ENCODE measurements at places on chromosomes 2 and 18. TPM values are rescaled to one million over a fixed set of nuclear protein-coding genes. Genes with fewer than 3 reads are reported as not detected.
A peak's percentile ranks its signal among the peaks of the same experiment; 100 is the strongest.

GRCh38 chr18:79259218-79259617 lies 136.5 kb upstream of the NFATC1 start:
- DNase-seq = no peak

ITGB6 gene
- not detected for polyA plus RNA-seq

- peak; percentile 8 for DNase-seq
Measured at GRCh38 chr18:61635901-61636528, 256.8 kb downstream of the RNF152 start.

NT5DC4 gene
- polyA plus RNA-seq = not detected

TSPYL6 gene
- polyA plus RNA-seq = not detected

GRCh38 chr18:22847392-22847791 lies 85.7 kb upstream of the RBBP8 start:
- no peak for DNase-seq

STARD6 gene
- polyA plus RNA-seq = not detected

NOL4 gene
- not detected for polyA plus RNA-seq

DNA sequence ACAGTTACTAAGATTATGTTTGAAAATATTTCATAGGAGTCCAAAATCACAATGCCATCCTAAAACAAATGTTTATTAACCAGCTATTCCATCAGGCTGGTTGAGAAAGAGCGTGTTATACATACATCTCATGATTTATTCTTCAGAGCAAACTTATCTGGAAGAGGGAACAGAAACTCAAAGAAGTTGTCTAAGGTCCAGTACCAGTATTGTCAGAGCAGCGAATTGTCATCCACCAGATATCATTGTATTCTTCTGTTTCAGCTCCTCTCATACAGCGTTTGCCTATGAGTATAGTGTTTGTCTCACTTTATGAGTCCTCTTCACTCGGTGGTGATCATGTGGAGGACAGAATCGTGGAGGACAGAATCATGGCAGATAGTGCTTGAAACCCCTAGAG lies 238.2 kb downstream of the OSR1 start:
- no peak for DNase-seq

DNA sequence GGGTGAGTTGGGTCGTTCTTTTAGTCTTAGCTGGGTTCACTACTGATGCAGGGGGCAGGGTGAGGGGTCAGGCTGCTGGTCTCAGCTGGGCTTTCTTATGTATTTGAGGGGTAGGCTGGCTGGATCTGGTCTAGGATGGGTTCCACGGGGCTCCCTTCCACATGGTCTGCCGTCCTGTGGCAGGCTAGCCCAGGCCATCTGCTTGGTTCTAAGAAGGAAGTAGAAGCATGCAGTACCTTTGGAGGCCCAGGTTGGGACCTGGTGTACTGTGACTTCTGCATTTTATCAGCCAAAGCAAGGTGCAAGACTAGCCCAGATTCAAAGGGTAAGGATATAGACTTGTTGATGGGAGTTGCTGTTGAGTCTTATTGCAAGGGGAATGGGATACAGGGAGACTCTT lies 35.5 kb upstream of the MGAT5 start:
- no peak for DNase-seq

DNA sequence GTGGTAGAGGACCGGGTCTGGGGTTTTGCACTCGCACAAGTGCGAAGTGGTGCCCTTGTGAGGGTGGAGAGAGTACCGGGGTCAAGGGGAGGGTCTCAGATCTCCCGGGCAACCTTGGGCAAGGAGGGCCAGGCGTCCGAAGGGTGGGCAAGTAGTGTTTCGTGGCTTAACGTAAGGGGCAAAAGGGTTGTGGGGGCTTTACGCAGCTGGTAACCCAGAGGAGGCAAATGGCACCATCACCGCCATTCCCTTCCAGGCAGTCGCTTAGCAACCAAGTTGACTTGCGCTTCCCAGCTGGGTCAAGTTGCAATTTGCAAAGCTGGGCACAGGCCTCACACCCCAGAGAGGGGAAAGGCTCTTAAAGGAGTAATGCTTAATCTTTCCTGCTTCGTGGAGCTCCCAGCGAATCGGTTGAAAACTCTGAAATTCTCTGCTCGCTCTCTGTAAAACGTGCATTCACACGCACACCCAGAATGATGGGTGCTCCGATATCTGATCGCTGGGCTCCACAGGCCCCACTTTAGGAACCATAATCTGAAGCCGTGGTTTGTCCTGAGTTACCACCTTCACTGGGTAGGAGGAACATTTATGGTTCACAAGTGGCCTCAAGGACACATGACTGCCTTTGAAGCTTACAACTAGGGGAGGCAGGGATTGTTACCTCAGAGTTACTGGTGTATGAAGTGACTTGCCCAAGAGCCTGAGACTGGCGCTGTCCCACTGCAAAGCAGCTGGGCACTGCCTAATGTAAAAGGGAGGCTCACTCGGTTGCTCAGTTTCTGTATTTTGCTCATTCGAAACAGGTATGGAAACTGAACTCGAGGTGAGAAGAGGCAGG lies 127.9 kb downstream of the UXS1 start:
- DNase-seq = no peak

TMEM163 gene
- 0.45 TPM for polyA plus RNA-seq

SCYGR4 gene
- not detected for polyA plus RNA-seq

GRCh38 chr18:54228364-54228763 lies 3.9 kb upstream of the MBD2 start:
- DNase-seq = no peak

CASP10 gene
- 8.1 TPM for polyA plus RNA-seq

DNA sequence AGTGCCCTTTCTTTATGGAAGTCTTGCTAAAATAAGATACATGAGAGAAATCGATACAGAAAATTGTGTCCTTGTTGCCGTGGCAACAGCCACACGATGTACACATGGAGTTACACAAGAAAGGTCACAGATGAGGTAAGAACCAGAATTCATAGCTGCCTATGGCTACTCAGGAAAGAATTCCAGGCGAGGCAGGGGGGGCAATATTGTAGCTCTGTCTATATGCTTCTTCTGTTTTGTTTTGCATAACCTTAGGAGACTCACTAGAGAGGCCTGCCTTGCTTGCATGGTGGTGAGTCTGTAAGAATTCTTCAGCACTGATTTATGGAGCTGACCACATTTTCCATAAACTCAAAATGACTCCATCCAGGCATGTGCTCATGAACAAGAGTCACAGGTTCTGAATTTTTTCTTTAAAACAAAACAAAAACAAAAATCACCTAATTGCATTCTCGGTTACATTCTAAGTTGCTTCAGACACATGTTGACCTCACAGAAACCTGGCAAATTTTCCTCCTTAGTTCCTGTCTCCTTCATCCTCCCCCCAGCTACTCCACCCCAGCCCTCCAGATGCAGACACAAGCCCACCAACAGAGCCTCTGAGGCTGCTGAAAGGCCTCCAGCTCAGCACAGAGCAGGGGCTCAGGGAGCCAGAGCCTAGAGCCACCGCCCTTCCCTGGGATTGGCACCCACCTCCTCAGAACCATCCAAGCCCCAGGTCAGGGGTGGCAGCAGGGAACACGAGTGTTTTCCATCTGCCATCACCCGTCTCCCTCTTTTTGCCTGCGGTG lies 183.5 kb downstream of the ANTXR1 start:
- no peak for DNase-seq

DNA sequence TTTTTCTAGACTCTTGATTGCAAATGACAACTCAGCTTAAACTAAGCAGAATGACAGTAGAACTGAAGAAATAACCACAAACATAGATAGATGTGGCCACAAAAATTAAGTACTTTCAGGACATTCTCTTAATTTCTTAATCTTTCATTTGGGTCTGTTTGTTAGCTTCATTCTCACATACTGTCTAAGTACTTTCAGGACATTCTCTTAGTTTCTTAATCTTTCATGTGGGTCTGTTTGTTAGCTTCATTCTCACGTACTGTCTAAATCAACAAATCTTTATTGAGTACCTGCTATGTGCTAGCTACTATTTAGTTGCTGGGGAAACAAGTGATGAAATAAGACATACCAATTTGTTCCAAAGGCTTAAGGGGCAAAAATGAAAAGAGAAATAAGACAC lies 35.1 kb downstream of the FAM117B start:
- DNase-seq = no peak

SP5 gene
- not detected for polyA plus RNA-seq

- no peak for DNase-seq
Measured at GRCh38 chr2:217890445-217890844, 112.3 kb downstream of the TNS1 start.

DNA sequence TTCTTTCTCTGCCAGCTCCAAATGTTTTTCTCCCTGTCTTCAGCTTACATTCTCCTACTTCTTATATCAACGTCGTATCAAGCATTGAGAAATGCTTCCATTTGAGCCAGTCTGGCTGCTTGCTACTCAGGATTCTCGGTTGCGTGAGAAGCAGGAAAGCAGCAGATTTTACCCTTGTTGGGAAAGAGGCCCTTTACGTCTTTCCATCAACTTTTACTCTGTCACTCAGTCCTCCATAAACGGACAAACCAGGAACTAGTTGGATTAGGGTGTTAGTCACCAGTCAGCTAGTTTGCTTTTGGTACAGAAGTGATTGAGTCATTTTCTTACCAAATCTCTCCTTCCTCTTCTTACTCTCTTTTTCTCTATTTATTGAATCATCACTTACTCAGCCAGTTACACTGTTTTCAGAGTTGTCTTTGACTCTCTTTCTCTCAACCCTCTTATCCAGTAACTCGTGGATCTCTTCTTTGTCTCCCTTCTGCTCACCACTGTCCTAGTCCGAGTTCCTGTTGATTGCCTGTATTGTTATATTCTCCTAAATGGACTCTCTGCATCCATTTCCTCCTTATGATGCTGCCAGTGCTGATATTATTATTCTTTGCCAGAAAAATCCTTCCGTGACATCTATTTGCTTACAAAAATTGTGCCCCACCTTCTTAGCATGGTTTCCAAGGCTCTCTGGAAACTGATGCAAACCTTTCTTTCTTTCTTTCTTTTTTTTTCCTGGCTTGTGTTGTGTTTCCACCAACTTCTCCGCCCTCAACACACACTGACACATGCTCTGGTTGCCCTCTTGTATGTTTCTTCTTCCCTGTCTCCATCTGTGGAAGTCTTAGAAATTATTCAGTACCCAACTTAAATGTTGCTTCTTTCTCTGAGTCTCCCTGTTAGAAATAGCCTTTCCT lies 61.5 kb downstream of the VRK2 start:
- DNase-seq = no peak

- DNase-seq = no peak
Measured at GRCh38 chr2:202512176-202512575, 122.6 kb upstream of the FAM117B start.

DNA sequence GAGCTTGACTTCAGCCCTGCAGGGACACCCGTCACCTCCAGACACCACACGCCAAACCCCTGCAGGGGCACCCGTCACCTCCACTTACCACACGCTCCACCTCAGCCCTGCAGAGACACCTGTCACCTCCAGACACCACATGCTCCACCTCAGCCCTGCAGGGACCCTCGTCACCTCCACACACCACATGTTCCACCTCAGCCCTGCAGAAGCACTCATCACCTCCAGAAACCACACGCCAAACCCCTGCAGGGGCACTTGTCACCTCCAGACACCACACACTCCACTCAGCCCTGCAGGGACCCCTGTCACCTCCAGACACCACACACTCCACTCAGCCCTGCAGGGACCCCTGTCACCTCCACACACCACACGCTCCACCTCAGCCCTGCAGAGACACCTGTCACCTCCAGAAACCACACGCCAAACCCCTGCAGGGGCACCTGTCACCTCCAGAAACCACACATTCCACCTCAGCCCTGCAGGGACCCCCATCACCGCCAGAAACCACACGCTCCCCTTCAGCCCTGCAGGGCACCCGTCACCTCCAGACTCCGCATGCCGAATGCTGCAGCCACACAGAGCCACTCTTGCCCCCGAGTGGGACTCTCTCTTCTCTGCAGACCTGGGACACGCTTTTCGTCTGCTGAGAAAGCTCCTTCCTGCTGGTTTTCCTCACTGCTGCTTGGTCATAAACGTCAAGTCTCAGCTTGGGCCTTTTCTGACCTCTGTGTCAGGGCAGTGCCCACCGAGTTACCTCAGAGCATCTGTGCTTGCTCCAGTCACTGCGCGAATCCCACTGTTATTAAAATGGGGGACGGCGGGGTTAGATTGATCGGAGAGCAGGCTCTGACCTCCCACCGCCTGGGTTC lies 77.5 kb upstream of the SALL3 start:
- no peak for DNase-seq

DNA sequence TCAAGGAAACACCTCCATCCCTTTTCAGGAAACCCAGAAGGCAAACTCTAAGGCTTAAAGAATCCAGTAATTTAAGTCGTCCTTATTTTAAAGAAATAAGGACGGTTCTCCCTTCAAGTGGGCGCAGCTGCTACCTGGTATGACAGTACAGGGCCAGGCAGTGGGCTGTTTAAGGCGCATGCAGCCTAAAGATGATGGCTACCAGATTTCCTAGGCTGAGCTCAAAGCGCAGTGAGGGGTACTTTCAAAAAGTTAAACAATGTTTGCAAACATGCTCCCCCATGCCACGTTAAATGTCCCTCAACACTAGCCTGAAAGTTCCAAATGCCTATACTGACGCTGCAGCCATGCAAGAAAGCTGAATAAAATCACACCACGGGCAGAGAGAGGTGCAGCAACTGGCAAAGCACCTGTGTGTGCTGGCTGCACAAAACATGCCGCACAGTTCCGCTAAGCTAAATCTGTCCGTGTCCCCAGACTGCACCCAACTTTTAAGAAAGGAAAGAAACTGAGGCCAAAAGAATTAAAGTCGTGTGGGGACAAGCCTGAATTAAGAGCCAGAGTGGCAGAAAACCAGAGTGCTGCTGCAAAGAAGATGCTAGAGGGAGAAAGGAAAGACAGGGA lies 583 bp downstream of the HIBCH start:
- no peak for DNase-seq

FIGLA gene
- not detected for polyA plus RNA-seq

DNA sequence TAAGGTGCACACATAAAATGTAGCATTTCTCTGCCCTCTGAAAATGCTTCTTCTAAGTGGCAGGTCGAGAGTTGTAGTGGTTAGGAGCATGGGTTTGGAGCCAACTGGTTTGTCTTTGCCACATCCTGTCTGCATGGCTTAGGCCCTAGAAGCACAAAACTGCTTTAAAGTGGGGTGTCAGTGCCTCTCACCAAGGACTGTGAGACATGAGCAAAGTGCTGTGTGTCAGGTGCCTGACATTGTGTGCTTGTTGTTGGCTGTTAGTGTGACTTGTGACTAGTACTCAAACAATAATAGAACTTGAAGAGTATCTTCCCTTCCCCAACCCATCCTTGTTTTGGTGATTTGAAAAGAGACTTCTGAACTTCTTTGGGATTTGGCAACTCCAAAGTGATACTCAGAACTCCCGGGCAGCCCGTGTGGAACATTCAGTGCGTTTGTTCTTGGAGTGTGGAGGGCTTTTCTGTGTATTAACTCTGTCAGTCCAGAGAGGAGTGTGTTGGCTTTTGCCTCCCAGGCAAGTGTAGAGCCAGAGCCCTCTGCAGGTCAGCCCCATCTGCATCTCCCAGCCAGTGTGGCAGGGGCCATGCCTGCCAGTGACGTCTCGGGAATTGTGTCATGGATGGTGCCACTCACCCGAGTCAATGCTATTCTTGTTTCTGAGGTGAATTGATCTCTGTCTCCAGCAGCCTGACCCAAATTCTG lies 5.0 kb downstream of the MGAT5 start:
- DNase-seq = peak; percentile 64

CKAP2L gene
- polyA plus RNA-seq = not detected

- DNase-seq = no peak
Measured at GRCh38 chr2:121748202-121748601, 7.2 kb upstream of the TSN start.

All from CD8-positive, alpha-beta memory T cell (primary cell).